ENCODE measurements at places on chromosomes 11 and 22. TPM values are rescaled to one million over a fixed set of nuclear protein-coding genes. Genes with fewer than 3 reads are reported as not detected.

GRCh38 chr11:114441921-114442320 is 2.7 kb downstream of the REXO2 start:
- H3K4me3 ChIP-seq, result no peak overlapping the region
- H3K4me1 ChIP-seq, result peaks cover 20% of the 10 kb centered on the region

DNA sequence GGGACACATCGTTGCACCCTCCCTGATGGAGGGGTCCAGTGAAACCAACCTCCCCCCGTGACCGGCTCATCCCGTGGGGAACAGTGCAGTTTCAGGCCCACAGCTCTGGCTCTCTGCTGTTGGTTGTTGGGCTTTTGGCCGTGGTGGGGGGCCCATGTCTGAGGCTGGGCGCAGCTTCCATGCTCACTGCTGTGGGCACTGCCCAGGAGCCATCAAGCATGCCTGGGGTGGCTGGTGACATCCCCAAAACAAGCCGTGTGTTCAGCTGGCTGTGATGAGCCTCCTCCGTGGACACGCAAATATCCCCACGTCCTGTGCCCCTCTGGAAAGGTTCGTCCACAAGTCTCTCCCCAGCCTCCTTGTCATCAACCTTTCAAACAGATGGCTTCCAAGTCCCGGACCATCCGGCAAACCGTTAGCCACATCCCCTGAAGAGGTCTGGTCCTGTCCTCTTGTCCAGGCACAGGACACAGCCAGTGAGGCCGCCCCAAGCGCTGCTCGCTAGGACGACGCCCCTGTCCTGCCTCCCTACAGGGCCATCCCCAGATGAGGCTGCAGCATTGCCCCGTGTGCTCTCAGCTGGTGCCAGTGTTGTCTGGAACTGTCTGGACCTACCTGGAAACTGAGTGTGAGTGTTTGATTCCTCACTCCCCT is 29.4 kb upstream of the BRSK2 start:
- no peak overlapping the region for H3K4me3 ChIP-seq
- H3K36me3 ChIP-seq, result no peaks in the 10 kb centered on the region
- no peak overlapping the region for H3K27ac ChIP-seq
- no peaks in the 10 kb centered on the region for H3K27me3 ChIP-seq

DNA sequence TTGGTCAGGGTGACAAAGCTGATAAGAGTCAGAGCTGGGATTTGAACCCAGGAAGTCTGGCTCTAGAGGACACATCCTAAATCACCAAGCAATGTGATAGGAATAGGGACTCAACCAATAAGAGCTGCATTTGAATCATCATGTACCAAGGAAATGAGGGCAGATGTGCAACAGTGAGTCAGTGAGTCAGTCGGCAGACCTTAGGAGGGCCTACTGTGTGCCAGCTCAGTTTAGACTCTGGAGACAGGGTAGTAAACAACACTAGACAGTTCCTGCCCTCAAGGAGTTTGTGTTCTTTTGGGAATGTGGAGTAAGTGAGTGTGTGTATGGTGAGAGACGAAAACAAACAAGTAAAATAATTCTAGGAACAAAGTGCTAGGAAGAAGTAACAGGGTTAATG is 11.2 kb downstream of the IL10RA start:
- H3K4me3 ChIP-seq, result no peak overlapping the region
- no peak overlapping the region for H3K27ac ChIP-seq
- H3K27me3 ChIP-seq, result no peaks in the 10 kb centered on the region
- DNase-seq, result no peak
- H3K36me3 ChIP-seq, result no peaks in the 10 kb centered on the region
- H3K4me1 ChIP-seq, result no peaks in the 10 kb centered on the region

- peak overlapping the region; percentile 64 for H3K4me3 ChIP-seq
- DNase-seq, result no peak
- H3K4me1 ChIP-seq, result peaks cover 16% of the 10 kb centered on the region
- peaks cover 62% of the 10 kb centered on the region for H3K36me3 ChIP-seq
- H3K27me3 ChIP-seq, result no peaks in the 10 kb centered on the region
These were observed 634 bp downstream of the TIMM8B start for GRCh38 chr11:112085822-112086421.

JRKL gene
- total RNA-seq, result 3.8 TPM

IL18BP gene
- 0.06 TPM for total RNA-seq

ADORA2A gene
- total RNA-seq, result 3.6 TPM

GRCh38 chr11:128627666-128628324 is 40.4 kb upstream of the ETS1 start:
- H3K4me3 ChIP-seq, result no peak overlapping the region
- DNase-seq, result no peak
- peaks cover 4% of the 10 kb centered on the region for H3K4me1 ChIP-seq
- H3K27me3 ChIP-seq, result no peaks in the 10 kb centered on the region
- no peaks in the 10 kb centered on the region for H3K36me3 ChIP-seq

TRIM21 gene
- total RNA-seq, result 22.5 TPM

MAPK8IP2 gene
- not detected for total RNA-seq

DNA sequence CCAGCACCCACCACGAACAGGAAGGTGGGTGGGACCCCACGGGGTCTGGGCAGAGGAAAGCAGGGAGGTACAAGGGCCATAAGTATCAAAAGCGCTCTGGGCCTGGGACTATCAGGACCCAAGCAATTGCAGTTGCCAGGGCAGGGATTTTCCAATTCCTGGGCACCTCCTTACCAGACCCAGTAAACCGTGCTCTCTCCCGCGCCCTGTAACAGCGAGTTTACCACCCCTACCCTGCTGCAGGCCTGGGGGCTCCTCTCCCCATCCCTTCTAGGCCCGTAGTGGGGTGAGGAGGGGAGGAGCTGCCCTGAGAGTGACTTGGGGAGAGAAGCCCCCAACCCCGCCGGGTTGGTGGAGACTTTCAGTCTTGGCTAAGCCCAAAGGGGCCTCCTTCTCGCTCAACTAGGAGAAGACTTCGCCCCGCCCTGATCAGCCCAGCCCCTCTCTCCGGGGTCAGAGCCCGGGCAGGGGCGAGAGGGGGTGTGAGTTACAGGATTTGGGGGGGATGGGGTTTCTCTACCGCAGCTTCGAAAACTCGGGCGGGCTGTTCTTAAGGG is 5.4 kb downstream of the PAX6 start:
- no peak for DNase-seq
- no peak overlapping the region for H3K4me3 ChIP-seq
- H3K36me3 ChIP-seq, result no peaks in the 10 kb centered on the region
- peaks cover 8% of the 10 kb centered on the region for H3K4me1 ChIP-seq
- no peak overlapping the region for H3K27ac ChIP-seq

DNA sequence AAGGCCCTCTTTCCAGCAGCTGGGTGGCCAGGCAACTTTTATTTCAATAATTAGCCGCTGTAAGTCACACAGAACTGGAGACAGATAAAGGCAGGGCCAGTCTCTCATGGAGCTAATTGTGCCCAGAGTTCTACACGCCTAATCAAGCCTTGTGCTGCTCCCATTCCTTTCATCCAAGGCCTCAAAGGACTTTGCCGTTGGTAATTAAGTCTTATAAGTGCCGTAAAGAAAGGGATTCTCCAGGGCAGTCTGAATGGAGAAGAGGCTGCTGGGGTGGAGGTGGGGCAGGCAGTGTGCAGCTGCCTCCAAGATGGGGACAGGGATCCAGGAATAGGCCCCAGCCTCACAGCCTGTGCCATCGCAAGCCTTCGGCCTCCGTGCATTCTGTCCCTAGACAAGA is 357.9 kb downstream of the TENM4 start:
- peaks cover 16% of the 10 kb centered on the region for H3K4me1 ChIP-seq
- no peak overlapping the region for H3K27ac ChIP-seq
- no peaks in the 10 kb centered on the region for H3K36me3 ChIP-seq
- H3K4me3 ChIP-seq, result no peak overlapping the region

DNA sequence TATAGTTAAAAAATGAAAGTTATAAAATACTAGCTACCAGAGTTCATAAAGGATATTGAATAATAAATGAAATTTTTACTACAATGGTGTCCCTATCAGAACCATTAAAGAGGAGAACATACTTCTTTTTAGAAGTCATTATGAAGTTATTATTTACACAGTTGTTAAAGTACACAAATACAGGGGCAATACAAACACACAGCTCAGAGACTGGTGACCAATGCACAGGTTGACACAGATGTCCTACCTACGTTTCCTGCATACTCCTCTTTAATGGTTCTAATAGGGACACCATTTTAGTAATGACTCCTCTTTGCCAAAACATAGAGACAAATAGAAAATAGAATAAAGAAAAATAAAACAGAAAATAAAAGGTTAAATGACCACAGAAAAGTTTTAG is 10.1 kb downstream of the NLRP10 start:
- no peaks in the 10 kb centered on the region for H3K4me1 ChIP-seq
- H3K27ac ChIP-seq, result no peak overlapping the region
- H3K4me3 ChIP-seq, result no peak overlapping the region
- no peak for DNase-seq
- H3K27me3 ChIP-seq, result no peaks in the 10 kb centered on the region

DNA sequence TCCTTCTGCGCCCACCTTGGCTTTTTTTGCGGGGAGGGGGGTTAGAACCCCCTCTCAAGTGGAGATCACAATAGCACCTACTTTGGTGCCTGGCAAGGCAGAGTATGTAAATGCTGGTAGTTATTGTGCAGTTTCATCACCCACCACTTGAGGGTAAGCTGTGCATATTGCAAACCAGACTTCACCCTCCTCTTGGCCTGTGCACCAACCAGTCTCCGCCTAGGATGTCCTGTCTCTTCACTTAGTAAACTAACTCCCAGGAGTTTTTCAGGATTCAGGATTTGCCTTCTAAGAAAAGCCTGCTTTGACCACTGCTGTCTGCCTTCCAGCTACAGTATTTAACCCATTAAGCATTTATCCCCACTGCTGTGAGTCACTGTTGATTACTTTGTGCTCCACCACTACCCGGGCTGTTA is 2.0 kb upstream of the UBXN1 start:
- peak; percentile 54 for DNase-seq
- no peak overlapping the region for H3K4me3 ChIP-seq
- peaks cover 20% of the 10 kb centered on the region for H3K4me1 ChIP-seq
- H3K27ac ChIP-seq, result no peak overlapping the region
- H3K27me3 ChIP-seq, result no peaks in the 10 kb centered on the region

DNA sequence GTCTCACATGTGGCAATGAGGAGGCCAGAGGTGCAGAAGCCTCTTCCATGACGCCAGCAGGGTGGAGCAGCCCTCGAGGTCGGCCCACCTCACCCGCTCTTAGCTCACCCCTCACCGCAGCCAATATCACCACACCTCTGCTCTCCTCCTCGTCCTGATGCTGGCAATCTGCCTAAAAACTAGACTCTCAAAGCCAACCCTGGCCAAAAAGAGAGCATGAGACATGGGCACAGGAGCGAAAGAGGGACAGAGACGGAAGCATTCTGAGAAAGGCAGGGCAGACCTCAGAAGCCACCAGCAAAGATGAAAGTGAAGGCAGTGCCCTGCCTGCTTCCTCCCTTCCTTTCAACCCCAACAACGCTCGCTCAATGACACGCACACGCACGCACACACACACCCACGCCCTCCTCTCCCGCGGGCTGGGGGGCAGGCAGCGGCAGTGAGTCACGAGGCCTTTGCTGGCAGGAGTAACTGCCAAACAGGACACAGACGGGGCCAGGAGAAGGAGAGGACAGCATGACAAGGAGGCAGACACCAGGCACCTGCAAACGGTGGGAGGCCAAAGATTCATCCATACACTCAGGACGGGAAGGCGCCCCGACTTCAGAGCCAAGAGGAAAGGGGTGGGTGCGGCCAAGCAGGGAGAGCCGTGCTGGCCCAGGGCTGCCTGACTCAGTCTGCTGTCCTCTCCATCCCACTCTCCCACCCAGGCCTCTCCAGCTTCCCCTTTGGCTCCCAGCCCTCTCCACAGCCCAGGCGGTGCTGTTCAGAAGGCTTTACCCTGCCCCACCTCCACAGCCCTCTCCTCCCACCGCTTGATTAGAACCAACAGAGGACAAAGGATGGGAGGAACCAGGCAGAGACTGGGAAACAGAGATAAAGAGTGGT is 11.4 kb downstream of the IGSF9B start:
- no peaks in the 10 kb centered on the region for H3K36me3 ChIP-seq
- H3K27ac ChIP-seq, result no peak overlapping the region
- DNase-seq, result no peak
- no peaks in the 10 kb centered on the region for H3K4me1 ChIP-seq

- no peaks in the 10 kb centered on the region for H3K27me3 ChIP-seq
- peaks cover 15% of the 10 kb centered on the region for H3K4me1 ChIP-seq
These were observed 72.9 kb downstream of the CSNK2A3 start for GRCh38 chr11:11279956-11280689.

DNA sequence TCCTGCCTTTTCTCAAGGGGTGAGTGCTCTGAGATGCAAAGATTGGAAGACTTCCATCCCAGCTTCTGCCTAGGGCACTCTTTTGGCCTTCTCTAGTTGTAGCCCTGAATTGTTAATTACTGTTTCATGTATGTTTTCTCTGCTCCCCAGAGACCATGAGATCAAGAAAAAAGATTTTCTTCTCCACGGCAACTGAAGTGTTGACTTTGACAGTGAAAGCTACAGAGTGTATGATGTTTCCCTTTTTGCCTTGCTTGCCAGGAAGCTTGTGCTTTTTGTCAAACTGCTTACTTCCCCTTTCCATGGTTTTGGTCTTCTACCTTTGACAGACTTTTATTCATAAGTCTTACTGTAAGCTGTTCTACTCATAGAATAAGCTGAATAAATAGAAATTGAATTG is 23.3 kb upstream of the EIF3D start:
- peaks cover 3% of the 10 kb centered on the region for H3K4me1 ChIP-seq
- no peak for DNase-seq
- H3K36me3 ChIP-seq, result no peaks in the 10 kb centered on the region
- H3K27ac ChIP-seq, result no peak overlapping the region
- H3K27me3 ChIP-seq, result peaks cover 24% of the 10 kb centered on the region

- H3K36me3 ChIP-seq, result no peaks in the 10 kb centered on the region
- H3K4me3 ChIP-seq, result no peak overlapping the region
These were observed 75.2 kb downstream of the EIF3M start for GRCh38 chr11:32658639-32659406.

MS4A6E gene
- not detected for total RNA-seq

GLYAT gene
- total RNA-seq, result not detected

All from SJSA1 (cell line).